ENCODE measurements at places on chromosomes 12 and 14.

GRCh38 chr12:32947206-32948067 lies 50.9 kb upstream of the PKP2 start:
- no peak for DNase-seq

DNA sequence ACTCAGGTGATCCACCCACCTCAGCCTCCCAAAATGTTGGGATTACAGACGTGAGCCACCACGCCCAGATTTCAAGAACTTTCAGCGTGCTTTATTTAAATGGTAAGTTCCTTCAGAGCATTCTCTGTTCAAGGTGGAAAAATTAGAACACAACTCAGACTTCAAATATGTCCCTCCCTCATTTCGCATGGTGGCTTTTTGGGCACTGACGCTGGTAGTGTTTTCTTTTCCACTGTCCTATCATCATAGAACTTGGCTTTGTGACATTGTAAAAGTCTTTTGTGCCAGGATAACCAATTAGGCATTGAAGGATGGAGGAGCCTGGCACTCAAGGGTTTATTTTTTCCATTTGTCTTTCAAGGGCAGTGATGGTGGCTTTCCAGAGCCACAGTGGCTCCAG lies 190.8 kb downstream of the NUAK1 start:
- DNase-seq = no peak

- no peak for DNase-seq
Observed at GRCh38 chr14:57464008-57464730, 29.5 kb downstream of the CCDC198 start.

DNA sequence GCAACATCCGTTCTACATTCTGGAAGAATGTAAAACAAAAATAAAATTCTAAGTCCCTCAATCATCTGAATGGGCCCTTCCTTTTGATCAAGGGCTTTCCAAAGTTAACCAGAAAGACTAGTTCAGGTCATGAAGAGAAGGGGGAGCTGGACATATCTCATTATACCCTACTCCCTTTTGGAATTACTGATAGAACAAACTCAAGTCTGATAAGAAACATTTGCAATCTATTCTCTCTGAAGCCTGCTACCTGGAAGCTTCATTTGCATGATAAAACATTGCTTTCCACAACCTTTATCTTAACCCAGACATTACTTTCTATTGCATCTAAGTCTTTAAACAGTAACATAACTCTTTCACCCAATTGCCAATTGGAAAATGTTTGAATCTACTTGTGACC lies 8.3 kb upstream of the ACSM4 start:
- DNase-seq = no peak

- DNase-seq = no peak
Observed at GRCh38 chr14:74459289-74459946, 33.4 kb upstream of the SYNDIG1L start.

DNA sequence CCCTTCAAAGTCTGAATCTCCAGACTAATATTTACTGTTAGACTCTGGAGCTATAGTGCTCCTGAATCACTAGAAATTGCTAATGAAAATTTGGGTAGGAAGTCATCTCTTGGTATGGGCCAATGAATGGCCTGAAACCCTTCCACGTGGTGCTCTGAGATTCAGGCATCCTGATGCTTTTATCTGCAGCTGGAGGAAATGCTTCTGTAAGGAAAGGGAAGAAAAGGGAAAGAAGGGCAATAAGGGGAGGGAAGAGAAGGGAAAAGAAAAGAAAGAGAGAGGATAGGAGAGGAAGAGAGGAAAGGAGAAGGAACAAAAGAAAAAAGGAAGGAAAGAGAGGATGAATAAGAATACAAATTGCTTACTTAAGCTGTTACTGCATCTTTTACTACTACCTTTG lies 182.3 kb downstream of the GRIP1 start:
- no peak for DNase-seq

- no peak for DNase-seq
Observed at GRCh38 chr14:57480051-57480450, 13.6 kb downstream of the CCDC198 start.

GRCh38 chr14:103702497-103703432 lies 12.5 kb downstream of the XRCC3 start:
- DNase-seq = no peak

DNA sequence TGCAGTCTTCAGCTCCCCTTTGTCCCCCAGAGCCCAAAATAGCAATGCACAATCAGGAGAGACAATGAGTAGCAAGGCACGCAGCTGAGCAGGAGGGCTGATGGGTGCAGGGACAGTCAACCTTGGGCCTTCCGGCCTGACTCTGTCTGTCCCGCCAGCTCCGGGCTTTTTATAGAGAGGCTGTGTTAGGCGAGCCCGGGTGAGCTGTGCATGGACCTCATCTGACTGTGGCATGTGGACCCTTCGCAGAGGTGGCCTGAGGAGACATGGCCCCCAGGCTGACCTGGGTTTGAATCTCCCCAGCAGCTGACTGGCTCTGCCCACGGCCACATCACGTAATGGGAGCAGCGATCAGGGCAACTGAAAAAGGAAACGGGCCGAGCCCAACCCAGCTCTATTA lies 177.9 kb downstream of the TSPAN9 start:
- no peak for DNase-seq

GRCh38 chr12:6968426-6968825 lies 2.0 kb downstream of the PHB2 start:
- no peak for DNase-seq

DNA sequence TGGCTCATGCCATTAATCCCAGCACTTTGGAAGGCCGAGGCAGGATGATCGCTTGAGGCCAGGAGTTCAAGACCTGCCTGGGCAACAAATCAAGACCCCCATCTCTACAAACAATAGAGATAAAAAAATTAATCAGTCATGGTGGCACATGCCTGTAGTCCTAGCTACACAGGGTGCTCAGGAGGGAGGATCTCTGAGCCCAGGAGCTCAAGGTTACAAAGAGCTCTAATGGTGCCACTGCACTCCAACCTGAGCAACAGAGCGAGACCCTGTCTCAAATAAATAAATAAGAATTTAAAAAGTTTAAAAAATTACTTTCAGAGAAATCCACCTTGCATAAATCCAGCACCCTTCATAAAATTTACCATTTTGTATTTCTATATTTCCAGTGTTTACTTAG lies 2.2 kb downstream of the KLRF1 start:
- no peak for DNase-seq

DNA sequence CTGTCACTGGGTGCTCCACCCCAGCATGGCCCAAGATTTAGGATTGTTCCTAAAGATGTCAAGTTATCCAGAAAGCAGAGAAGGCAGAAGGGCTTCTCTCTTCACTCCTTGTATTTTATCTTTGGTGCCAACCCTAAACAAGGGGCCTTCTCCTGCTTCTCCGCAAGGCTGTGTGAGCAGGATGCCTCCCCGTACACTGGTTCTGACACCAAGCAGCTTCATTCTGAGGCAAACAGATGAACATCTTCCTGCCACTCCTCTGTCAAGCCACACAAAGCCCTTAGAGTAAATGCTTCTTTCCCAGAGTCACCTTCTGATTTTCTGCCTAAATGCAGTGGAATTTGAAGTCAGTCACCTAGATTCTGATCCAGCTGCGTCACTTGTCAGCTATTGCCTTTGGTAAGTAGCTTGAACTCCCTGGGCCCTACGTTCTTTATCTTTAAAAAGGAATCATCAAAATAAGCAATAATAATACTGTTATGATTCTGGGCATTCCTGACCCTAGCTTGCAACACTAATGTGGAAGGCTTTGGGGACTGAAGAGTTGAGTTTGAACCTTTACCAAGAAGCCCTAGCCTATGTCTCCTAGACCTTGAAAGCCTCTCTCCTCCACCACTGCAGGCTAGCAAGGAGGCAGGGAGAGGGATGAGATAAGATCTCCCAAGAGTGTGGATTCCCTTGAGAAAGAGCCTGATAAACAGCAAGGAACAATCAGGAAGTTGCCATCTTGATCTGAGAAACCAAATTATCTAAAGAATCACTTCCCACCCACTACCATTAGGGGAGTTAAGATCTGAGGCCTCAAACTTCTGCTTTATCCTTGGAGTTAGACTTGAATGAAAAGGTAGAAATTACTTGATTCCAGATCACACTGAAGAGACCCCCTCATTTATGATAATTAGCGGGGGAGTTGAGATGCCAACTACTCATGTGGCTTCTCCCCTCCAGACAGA lies 5.7 kb downstream of the KRT73 start:
- DNase-seq = no peak

DNA sequence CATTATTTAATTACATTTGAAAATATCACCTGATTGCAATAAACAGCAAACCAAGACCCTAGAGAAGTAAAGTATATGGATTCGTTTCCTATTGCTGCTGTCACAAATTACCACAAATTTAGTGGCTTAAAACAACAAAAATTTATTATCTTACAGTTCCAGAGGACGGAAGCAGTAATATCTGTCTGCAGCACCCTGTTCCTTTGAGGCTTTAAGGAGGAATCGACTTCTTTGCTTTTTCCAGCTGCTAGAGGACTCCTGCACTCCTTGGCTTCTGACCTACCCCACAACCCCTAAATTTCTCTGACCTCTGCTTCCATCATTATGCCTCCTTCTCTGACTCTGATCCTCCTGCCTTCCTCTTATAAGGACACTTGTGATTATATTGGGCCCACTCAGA lies 23.8 kb upstream of the PPM1A start:
- no peak for DNase-seq

DNA sequence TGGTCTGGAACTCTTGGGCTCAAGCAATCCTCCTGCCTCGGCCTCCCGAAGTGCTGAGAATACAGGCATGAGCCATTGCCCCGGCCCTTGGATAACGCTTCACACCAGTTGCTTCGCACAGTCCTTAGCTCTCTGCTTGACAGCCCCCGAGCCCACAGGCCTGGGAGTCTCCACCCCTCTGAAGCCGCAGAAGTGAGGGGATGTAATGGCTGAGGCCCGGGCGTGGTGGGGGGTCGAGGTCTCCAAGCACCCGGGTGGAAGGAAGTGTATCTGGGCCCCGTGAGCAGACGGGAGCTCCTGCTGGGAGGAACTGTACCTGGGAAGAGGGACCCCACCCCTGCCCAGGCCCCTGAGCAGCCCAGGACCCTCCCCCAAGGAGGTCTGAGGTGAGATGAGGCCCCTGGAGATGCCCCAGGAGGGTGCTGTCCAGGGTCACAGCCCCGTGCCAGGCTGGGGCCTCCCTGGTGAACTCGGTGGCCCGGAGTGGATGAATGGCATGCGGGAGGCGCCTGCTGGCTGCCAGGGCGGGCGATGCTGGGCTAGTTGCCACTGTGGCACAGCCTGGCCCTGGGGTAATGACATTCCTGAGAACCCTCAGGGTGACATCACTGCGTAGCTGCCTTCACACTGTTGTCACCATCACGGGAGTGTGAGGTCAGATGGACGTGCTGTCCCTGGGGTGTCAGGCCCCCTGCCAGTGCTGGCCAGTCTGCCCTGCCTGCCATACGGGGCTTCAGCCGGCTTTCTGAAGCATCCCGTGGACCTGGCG lies 48.9 kb downstream of the KIF26A start:
- no peak for DNase-seq

DNA sequence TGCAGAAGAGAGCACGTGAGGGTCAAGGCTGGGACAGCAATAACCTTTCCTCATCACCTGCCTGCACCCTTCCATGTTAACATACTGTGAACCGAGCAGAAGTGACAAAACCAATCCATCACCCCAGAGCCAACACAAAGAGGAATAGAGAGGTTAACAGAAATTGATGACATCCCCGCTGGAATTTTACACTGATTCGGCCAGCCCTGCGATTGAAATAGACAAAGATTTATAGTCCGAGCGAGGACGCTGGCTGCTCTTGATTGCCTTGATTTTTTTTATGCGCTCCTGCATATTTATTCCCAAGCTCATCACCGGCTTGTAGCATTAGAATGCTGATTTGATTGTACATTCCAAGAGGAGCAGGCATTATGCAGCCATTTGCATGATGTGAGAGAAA lies 729.7 kb downstream of the BCL11B start:
- no peak for DNase-seq

- DNase-seq = no peak
Observed at GRCh38 chr12:75977590-75977951, 54.0 kb downstream of the PHLDA1 start.

DNA sequence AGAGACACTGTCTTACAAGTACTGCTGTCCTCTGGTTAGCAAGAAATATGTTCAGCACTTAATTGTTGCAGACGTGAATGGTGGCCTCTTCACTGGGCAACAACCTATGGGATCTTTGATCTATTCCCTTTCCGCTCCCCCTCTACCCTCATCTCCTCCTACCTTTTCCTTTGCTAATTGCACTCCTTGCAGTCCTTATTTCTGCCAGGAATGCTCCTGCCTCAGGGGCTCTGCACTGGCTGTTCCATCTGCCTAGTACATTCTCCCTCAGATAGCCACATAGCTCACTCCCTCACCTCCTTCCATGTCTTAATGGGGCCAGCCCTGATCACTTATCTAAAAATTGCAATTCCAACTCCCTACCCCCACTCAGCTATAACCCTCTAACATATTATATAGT lies 4.5 kb upstream of the NFYB start:
- no peak for DNase-seq

DNA sequence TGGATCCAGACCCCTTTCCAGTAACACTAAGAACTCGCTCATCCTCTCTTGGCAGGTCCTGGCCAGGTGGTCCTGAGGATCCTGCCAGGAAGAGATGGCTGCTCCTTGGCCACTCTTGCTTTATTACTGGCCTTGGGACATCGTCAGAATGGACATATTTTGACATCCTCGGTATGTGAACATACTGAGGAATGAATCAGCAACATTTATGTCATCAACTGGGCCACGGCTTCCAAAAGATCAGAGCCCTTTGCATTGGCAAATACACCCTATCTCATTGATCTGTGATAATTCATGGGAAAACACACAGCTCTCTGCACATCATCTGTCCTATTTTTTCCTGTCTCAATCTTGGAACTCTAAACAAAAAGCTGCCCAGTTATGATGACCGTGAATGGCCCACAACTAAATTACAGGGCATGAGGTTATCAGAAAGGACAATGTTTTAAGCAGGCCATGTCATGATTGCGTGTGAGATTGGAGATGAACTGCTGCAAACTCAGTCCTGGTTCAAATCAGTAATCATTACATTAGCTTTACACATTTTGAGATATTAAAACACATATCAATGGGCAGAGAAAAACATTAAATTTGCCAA lies 1325.8 kb downstream of the AACS start:
- no peak for DNase-seq
